ENCODE measurements at places on chromosomes 6 and 20. TPM values are rescaled to one million over a fixed set of nuclear protein-coding genes. Genes with fewer than 3 reads are reported as not detected.
A peak's percentile ranks its signal among the peaks of the same experiment; 100 is the strongest.

- peaks cover 11% of the 10 kb centered on the region for H3K4me1 ChIP-seq
- H3K36me3 ChIP-seq, result no peaks in the 10 kb centered on the region
- no peaks in the 10 kb centered on the region for H3K27me3 ChIP-seq
- no peak overlapping the region for H3K4me3 ChIP-seq
- no peak overlapping the region for H3K27ac ChIP-seq
Measured at GRCh38 chr6:160297310-160297709, 38.7 kb upstream of the SLC22A2 start.

- no peaks in the 10 kb centered on the region for H3K4me1 ChIP-seq
- no peaks in the 10 kb centered on the region for H3K36me3 ChIP-seq
- no peak for DNase-seq
- no peaks in the 10 kb centered on the region for H3K27me3 ChIP-seq
- no peak overlapping the region for H3K27ac ChIP-seq
- no peak overlapping the region for H3K4me3 ChIP-seq
Measured at GRCh38 chr20:6100246-6100645, 22.6 kb downstream of the FERMT1 start.

DNA sequence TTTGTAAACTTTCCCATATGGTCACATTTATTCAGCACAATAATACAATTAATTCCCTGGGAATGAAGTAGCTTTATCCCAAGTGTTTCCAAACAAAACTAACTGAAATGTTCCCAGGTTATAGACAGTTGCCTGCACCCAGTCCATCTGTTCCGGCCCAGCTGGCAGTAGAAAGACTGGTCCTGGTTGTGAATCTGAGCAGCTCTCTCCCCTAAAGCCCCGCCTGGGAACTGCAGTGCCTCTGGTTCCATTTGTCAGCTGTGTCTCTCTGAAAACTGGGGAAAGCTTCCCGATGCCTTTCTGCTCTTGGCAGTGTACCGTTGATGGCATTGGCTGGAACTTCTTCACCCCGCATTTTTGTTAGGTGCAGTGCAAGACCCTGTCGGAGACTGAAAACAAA, 8.7 kb downstream of the MTHFD1L start:
- H3K4me1 ChIP-seq, result peaks cover 10% of the 10 kb centered on the region
- no peak overlapping the region for H3K27ac ChIP-seq
- H3K36me3 ChIP-seq, result no peaks in the 10 kb centered on the region
- DNase-seq, result no peak
- no peak overlapping the region for H3K4me3 ChIP-seq
- H3K27me3 ChIP-seq, result no peaks in the 10 kb centered on the region

DNA sequence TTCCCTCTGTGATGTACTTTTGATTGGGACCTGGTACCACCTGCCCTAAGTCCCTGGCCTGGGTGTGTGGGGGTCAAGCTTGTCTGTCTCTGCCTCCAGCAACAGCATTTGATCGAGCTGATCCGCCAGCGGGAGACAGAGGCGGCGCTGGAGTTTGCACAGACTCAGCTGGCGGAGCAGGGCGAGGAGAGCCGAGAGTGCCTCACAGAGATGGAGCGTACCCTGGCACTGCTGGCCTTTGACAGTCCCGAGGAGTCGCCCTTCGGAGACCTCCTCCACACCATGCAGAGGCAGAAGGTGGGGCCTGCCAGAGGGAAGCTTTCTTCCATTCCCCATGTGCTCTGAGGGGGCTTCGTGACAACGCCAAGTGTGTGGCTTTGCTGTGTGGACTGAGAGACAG, 5.4 kb downstream of the GID8 start:
- H3K36me3 ChIP-seq, result peaks cover 75% of the 10 kb centered on the region
- H3K27me3 ChIP-seq, result no peaks in the 10 kb centered on the region
- DNase-seq, result no peak
- H3K27ac ChIP-seq, result no peak overlapping the region
- peaks cover 22% of the 10 kb centered on the region for H3K4me1 ChIP-seq

DNA sequence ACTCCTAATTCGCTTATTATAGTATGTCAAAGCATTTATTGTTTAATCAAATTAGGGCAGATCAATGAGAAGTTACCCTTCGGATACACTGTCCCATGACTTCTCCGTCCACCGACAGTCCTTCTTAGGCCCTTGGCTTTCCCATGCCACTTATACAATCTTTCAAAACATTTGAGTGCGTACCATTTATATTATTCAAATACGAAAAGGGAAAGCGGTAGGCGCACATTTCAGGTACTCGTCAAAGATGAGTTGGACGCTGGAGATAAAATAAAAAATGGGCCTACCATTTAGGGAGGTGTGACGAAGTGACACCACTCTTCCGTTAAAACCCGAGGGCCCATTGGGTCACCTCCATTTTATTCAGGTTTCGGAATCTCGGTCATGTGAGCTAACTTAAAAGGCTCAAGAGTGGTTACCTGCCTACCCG, 542 bp upstream of the AFG1L start:
- DNase-seq, result no peak
- no peaks in the 10 kb centered on the region for H3K36me3 ChIP-seq
- H3K27me3 ChIP-seq, result no peaks in the 10 kb centered on the region
- peak overlapping the region; percentile 93 for H3K27ac ChIP-seq
- H3K4me1 ChIP-seq, result peaks cover 12% of the 10 kb centered on the region
- peak overlapping the region; percentile 89 for H3K4me3 ChIP-seq

Gene SIM1
- total RNA-seq, result 1.2 TPM

Data from psoas muscle (tissue), 8 donors.